ENCODE measurements at places on chromosomes 2 and 18.

DNA sequence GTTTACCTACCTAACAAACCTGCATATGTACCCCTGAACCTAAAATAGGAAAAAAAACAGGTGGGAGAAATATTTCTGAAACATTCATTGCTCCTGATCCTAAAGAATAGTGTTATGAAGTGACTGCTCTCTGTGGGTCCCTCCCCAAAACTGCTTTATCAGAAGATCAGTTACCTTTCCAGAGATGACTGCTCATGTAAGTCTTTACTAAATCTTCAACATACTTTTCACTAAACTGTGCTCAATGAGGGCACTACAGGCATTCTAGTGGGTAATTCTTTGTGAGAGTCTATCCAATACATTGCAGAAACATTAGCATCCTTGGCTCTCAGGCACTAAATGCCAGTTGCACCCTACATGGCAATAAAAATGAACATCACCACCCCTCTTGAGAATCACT, 189.3 kb upstream of the STK17B start:
- DNase-seq: no peak

GRCh38 chr2:144357623-144358373, 162.1 kb downstream of the ZEB2 start:
- no peak for DNase-seq

DNA sequence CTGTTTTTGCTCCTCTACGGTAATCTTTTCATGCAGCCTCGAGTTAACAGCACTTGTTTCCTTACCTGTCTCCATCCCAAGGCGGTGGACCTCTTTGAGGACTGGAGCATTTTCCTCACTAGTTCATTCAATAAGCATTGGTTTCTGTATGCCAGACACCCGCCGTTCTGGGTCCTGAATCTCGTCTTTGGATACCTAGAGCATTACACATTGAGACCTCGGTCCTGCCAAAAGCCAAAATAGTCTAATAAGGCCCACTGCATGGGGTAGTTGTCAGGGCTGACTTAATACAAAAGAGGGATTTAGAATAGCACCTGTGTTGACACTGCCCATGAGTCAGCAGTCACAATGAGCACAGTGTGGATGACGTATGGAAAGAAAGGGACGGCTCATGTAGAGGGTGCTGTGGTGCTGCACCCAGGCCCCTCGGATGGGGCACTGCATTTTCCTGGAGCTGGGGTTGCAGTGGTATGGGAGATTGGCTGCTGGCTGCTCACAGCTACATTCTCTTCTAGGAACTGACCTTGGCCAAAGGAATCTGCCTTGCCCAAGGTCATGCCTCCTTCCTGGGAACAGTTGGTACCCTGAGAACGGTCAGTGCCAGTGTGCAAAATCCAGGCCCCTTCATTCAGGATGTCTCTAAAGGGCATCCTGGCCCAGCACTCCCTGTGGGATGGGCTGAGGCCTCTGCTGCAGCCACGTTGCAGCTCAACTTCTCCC, 126.9 kb upstream of the NCK2 start:
- no peak for DNase-seq

DNA sequence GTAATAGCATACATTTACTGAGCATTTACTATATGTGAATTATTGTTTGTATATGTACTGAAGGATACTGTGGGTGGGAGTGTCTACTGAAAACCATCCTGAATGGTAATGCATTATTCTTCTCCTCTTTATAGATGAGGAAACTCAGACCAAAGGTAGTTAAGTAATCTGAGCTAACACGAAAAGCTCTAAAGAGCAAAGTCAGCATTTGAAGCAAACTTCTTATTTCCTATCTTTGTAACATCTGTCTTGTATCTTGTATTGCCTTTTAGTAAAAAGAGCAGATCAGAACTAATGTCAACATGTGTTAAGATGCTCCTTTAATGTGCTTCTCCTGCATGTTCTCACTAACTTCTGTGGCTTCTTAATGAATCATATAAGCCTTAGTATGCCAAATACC, 382.8 kb upstream of the NXPH2 start:
- no peak for DNase-seq

DNA sequence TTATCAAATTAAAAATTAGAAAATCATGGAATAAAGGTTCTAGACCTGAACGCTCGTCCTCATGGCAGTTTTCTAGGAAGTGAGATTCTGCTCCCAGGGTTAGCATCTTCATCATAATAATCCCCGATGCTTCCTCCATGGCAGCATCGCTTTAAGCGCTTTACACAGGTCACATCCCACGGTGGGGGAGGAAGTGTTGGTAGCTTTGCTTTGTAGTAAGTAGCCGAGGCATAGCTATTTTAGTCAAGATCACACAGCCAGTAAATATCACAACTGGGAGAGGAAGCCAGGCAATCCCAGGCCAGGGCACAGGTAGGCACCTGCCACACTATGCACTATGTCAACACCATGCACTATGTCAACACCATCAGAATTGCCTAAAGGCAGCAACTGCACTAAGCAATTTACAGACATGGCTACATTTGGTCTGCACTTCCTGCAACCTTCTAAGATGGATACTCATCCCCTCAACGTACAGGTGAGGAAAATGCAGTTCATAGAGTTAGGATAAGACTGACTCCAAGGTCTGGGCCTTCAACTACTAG, 205.5 kb downstream of the FBXO15 start:
- DNase-seq: no peak

DNA sequence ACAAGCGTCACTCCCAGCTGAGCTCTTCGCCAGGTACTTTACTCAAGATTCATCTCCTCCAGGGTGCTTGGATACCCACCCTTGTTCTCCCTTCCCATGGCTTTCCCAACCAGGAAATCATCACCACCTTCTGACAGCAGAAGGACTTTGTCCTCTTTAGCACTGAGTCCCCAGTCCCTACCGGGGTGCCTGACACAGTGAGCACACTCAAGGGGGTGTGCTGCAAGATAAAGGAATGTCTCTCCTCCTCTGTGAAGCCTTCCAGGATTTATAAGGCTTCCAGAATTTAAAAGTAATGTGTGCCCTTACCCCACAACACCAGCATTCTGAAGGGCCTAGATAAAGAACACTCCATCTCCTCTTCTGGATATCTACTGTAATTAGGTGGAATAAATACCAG, 39.6 kb downstream of the ACVR1 start:
- no peak for DNase-seq

DNA sequence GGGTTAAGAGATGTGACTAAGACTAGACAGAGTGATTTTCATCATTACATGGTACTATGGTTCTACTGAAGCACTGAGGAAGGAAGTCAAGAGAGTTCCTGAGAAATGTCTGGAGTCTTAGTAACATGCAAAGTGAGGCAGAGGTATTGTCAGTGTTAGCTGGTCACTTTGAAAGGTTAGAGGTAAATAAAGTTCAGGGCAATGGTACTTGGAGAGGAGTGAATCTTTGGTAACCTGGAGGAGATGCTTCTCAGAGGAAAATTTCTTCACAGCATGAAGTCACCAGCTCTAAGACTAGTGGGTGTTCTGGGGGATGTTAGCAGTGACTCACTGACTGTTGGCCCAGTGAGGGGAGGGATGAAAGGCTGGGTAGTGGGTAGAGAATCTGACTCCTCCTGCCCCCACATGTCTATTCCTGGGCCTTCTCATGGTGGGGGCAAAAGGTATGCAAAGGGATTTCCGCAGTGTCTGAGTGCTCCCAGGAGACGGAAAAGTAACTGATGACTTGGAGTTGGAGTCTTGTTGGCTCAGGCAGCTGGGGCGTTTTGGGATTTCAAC, 23.3 kb upstream of the IL1RN start:
- DNase-seq: no peak

- no peak for DNase-seq
These were observed 4.0 kb downstream of the TCF7L1 start for GRCh38 chr2:85137156-85137555.

- no peak for DNase-seq
These were observed 30.1 kb upstream of the EML4 start for GRCh38 chr2:42139101-42139500.

DNA sequence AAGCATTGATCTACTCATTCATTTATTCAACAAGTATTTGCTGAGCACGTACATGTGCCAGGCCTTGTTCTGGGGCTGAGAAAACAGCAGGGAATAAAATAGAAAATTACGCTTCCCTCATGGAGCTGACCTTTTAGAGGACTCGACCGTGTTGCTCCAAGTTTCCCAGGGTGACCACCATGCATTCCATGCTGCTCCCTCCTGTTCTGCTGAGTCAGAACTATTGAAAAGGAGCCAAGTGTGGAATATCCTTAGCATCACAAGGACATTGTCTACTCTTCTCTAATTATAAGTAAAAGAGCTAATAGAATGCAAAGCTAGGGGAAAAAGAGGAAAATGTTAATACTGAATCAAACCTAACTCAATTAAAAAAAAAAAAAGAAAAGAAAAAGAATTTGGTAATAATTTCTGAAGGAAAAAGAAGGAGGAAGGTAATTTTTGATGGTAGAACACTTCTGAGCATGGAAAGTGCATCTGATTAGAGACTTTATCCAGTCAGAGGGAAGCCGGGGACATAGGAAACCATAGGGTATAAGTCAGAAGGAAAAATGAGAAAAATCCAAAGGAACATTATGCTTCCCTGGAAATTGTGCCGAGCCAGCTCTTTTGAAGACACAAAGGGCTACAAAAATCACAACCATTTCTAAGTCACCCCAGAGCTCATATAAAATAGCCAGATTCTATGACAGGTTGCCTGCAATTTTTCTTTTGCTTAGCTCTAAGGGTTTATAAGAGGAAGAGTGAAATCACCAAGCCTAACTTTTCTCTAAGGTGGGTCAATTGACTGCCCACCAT, 339.4 kb downstream of the RND3 start:
- no peak for DNase-seq

GRCh38 chr18:22253676-22254075, 84.3 kb downstream of the GATA6 start:
- no peak for DNase-seq

GRCh38 chr2:85163675-85164074, 30.5 kb downstream of the TCF7L1 start:
- no peak for DNase-seq

- no peak for DNase-seq
These were observed 79.9 kb downstream of the MYO5B start for GRCh38 chr18:50115095-50115494.

- DNase-seq: no peak
These were observed 19.5 kb downstream of the ANKRD30B start for GRCh38 chr18:14767474-14767873.

DNA sequence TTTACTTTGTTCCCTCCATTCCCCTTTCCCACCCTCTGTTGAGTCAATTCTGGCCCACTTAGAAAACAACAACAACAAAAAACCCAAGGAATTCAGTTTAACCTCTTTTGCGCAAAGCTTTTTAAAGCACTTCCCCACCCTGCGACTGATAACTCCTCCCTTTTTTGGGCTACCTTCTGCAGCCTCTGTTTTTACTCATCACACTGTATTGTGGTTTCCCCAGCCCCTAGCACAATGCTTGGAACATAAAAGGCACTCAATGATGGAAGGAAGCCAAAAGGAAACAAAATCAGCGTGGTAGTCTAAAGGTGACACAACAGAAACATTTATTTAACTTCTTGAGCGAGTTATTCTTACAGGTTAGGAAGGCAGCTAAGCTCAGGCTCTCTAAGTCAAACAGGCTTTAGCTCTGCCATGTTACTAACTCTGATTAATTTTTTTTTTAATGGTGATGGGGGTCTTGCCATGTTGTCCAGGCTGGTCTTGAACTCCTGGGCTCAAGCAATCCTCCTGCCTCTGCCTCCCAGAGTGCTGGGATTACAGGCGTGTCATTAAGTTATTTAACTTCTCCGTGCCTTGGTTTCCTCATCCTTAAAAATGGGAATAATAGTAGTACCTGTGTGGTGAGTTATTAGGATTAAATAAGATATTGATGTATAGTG, 1.3 kb downstream of the CEP68 start:
- DNase-seq: peak; percentile 8

GRCh38 chr18:75285876-75286275, 75.3 kb downstream of the TSHZ1 start:
- no peak for DNase-seq

DNA sequence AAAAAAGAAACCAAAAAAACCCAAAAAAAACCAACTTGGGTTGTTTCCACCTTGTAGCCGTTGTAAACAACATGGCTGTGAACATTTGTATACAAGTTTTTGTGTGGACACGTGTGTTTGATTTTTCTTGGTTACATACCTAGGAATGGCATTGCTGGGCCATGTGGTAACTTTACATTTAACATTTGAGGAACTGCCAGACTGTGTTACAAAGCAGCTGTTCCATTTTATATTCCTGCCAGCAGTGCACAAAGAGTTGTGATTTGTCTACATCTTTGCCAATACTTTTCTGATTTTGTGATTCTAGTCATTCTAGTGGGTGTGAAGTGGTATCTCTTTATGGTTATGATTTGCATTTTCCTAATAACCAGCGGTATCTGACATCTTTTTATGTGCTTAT, 22.5 kb downstream of the LPIN1 start:
- no peak for DNase-seq

DNA sequence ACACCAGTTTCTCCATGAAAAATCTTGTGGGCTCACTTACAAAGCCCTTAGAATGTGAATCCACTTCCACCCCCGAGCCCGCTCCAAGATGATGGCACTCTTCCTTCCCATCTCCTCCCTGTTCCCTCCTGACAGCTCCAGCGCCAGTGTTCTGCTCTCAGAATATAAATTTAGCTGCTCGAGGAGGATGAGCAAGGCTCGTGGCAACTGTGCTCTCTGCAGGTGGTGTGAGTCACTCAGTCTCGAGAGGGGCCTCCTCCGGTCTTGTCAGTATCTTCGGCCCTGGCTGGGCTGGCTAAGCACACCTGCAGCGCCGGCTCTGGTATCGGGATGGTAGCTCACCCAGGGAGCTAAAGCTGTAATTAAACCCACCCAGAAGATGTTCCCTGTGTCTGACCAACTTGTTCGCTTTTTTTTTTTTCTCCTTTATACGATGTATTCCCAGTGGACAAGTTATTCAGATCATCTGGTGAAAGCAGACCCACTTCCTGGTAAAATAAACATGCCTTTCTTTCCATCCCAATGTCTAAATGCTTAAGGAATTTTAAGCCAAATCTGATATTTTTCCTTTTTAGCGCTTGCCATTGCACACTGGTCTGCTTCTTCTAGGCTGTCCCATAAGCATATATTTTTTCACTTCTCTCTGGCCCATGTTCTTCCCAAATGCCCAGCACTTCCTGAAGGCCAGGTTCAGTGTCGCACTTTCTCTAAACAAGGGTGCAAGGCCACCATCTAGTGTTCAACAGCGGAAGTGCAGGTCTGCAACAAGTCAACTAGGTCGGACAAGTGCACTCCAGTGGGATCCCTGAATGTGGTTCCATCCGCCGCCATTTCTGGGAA, 31.4 kb upstream of the YPEL5 start:
- DNase-seq: peak; percentile 12

GRCh38 chr2:41149054-41149453, 697.2 kb upstream of the SLC8A1 start:
- DNase-seq: no peak

DNA sequence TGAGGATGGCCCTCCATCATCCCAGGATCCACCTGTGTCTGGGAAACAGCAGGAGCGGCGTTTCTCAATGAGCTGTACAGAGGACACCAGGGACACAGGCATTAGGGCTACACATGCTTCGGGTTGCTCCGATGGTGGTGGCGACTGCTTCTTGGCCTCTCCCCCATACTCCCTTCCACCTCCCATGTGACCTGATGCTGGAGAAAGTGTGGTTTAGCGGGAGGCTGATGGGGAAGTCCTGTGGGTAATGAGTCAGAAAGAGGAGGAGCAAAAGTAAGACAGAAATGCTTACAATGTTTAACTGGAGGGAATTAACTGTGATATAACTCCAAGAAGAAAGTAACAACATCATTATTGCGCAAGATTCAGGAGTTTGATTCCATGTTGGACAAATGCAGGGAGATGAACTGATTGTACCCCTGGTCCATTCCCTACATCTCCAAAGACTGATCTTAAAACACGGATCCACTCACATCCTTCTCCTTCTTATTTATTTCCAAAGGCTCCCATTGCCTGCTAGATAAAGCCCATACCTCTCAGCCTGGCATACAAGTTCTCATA, 186.6 kb downstream of the NRP2 start:
- DNase-seq: no peak

Data from activated naive CD4-positive, alpha-beta T cell (primary cell).